ENCODE measurements at places on chromosomes 6 and 20.

DNA sequence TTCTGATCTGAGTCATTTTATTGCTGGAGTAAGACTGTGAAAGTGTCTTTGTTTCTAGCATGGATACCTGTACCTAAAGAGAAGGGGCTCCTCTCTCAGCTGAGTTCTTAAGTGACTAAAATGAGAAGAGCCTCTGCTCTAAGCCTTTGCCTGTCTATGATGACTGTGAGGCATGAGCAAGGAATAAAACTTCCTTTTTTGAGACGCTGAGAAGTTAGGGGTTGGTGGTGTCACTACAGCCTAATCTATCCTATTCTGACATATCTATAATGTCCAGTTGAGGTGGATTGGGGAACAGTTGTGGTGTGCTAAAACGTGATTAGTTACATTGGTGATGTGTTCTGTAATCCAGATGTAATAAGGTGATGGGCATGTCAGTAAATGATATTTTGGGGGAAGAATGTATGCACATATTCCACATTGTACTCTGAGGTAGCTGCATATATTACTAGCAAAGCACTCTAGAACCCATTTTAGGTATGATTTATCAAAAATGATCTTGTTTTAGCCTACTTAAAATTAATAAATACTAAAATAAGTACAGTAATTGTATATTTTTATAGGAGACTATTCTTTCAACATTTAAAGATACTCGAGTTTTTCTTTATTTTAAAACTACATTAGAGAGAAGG is 18.1 kb downstream of the ADGRB3 start:
- no peak for DNase-seq

- DNase-seq: no peak
These were observed 50.8 kb downstream of the OR2B2 start for GRCh38 chr6:27861276-27861840.

- DNase-seq: no peak
These were observed 5.3 kb upstream of the FNDC1 start for GRCh38 chr6:159163901-159164370.

DNA sequence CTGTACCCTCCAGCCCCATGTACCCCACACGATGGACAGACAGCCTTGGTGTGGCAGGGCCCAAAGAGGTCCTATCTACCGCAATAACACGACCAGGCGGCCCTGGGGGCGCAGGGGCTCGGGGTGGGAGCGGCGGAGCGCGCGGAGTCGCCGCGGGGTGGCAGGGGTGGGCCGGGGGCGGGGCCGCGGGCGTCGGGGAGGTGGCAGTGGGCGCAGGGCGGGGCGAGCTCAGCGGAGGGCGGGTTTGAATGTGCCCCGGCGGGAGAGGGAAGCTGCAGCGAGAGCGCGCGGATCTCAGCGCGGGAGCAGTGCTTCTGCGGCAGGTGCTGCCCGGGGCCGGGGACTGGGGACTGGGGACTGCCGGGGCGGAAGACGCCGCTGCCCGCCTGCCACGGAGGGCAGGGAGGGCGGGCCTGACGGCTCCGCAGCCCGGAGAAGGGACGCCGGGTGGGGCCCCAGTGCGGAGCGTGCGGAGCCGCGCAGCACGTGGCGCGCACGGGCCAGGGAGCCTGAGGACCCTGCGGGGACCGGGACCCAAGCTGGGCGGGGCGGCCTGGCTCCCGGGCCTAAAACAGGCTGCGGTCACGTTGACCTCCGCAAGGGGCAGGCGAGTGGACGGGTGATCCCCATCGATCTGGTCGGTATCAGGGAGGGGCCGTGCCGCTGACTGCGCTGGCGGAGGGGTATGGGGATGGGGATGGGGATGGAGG is at the start of gene SLC29A1:
Gene SLC29A1, plus strand, starts transcription at position 277 of the 710 bp plus-strand sequence. CDS start 3,719 bp downstream, outside the sequence.
- DNase-seq: peak; percentile 57

- DNase-seq: no peak
These were observed 193.0 kb upstream of the TSHZ2 start for GRCh38 chr20:52779125-52779524.

DNA sequence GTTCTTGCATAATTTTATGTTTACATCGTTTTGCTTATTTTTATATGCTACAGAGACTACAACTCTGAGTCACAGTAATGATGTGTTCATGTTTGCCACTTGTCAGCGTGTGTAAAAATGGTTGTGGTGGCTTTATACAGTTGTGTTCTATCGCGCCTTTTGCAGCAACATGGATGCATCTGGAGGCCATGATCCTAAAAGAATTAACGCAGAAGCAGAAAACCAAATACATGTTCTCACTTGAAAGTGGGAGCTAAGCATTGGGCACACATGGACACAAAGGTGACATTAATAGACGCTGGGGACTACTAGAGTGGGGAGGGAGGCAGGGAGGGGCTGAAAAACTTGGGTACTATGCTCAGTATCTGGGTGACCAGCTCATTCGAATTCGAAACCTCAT is 996 bp upstream of the SEC23B start:
- no peak for DNase-seq

DNA sequence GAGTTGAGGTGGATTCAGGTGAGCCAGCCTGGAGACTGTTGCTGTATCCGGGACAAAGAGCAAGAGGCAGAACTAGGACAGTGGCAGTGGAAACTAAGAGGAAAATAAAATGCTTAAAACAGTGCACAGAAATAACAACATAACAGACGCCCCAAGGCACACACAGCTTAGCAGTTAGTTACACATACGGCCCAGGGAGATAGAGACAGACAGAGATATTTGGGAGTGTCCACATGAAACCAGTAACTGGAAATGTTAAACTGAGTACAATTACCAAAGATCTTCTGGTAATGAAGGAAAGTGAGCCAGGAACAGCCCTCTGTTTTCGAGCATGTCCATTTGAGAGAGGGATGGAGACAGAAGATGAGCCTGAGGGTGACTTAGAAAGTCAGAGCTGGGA is 237.5 kb upstream of the QKI start:
- no peak for DNase-seq

- DNase-seq: no peak
These were observed 60.5 kb downstream of the CYB5R4 start for GRCh38 chr6:83920017-83920416.

GRCh38 chr6:51077821-51078518 is 259.3 kb downstream of the TFAP2B start:
- DNase-seq: peak; percentile 27

- DNase-seq: no peak
These were observed 38.5 kb upstream of the NAA20 start for GRCh38 chr20:19978511-19979210.

GRCh38 chr20:14732343-14732742 is 394.9 kb upstream of the FLRT3 start:
- no peak for DNase-seq

DNA sequence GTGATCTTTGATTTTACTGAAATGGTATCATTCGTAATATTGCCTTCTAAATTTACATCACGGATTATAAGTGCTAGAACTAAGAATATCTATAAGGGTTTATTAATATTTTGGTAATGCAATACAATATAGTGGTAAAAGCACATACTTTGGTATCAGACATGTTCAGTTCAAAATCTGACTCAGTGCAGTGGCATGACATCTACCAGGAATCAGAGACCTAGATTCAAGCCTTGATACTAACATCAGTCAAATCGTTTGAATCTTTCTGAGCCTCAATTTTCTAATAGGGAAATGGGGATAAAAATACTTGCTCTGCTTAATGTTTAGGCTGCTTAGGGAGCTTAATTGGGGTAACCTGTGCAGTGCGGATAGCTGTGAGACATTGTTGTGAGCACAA is 488.0 kb downstream of the BCKDHB start:
- no peak for DNase-seq

- DNase-seq: no peak
These were observed 232.8 kb downstream of the UBE3D start for GRCh38 chr6:82832811-82833210.

GRCh38 chr6:99746261-99746895 is 139.7 kb downstream of the PRDM13 start:
- DNase-seq: peak; percentile 9

DNA sequence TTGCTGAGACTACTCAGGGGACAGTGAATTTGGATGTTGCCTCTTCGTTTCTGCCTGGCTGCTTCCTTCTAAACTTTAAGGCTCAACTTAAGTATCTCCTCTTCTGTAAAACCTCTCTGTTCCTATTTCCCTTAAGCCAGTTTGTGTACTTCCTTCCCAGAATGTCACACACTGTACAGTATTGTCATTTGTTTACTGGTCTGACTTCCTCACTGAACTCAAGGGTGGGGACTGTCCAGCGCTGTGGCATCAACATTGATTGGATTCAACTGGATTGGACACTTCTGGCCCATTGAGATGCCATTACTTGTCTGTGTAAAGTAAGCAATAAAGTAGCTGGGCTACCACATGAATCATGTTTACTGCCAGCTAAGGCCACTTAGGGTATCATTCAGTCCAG is 69.7 kb downstream of the ANKS1A start:
- DNase-seq: peak; percentile 2

- no peak for DNase-seq
These were observed 27.0 kb upstream of the ECI2 start for GRCh38 chr6:4162370-4162769.

DNA sequence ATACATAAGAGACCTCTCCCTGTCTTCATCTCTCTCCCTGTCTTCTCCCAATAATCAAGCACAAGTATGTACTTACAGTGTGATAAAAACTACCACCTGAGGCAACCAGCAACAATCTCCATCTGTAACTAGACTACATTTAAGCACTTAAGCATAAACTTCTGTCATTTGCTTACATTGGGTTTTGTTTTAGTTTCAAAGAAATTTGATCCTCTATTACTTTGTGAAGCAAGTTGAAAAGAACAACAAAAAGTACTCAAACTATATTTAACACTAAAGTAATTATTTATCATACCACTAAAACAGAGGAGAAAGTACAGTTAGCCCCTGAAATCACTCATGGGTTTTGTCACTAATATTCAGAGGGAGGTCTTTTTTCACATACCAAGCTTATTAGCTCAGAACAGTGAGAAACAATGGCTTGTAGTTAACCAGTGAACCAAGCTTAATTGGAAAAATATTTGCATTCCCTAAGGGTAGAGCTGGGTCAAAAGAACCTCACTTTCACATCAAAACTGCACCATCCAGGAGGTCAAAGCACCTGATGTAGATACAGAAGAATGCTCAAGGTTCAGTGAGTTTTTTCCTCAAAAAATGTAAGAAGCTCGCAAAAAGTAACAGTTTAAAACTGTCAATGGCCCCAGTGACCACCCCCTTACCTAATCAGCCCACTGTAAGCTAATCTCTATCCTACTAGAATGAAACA is 34.1 kb downstream of the DCDC2 start:
- DNase-seq: no peak

- DNase-seq: no peak
These were observed 799 bp upstream of the ME1 start for GRCh38 chr6:83431545-83432155.

- no peak for DNase-seq
These were observed 205.2 kb downstream of the FARS2 start for GRCh38 chr6:5466281-5467136.

DNA sequence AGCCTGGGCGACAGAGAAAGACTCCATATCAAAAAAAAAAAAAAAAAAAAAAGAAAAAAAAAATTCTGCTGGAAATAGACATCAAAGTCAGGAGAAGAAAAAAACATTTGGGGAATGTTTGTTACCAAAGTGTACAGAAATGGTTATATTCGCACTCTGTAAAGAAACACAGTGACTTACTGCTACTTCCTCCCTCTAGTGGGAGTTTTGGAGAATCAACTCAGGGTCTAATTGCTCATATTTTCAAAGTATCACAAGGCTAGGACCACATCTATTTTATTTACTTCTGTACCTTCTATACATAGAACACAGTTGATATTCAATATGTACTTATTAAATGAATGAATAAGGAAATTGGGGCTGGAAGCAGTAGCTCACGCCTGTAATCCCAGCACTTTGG is 24.4 kb downstream of the ARG1 start:
- no peak for DNase-seq

DNA sequence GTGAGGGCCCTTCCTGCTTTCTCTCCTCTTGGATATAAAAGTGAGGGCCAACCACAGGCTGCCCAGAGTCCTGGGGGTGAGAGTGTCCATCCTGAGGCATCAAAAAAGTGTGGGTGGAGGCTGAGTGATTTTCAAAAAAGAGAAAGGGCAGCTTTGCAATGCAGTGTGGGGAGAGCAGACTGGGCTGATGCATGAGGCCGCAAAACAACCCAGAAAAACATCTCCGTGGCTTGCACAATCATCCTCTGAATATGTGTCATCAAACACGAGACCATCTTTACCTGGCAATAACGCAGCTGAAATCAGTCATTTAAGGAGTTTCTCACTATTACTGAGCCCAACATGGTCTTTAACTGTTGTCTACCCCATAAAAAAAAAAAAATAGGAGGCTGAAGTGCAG is 191.2 kb upstream of the SOX4 start:
- no peak for DNase-seq

DNA sequence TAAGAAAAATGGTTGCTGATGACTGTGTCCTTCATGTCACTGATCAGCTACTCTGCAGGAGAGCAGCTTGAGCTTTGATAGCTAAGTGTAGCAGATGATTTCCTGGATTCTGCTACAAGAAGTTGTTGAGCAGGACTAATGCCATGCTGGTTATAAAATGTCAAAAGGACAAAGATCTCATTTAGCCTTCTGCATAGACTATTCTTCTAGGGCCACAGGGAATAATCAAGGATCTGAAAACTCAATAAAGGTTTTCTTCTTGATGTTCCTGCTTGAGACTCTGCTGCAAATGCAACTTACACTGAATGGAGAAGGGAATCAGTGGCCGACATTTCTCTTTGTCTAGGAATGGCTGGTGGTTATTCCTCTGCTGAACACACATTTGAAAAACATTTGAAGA is 360.3 kb upstream of the PTCHD4 start:
- DNase-seq: no peak

DNA sequence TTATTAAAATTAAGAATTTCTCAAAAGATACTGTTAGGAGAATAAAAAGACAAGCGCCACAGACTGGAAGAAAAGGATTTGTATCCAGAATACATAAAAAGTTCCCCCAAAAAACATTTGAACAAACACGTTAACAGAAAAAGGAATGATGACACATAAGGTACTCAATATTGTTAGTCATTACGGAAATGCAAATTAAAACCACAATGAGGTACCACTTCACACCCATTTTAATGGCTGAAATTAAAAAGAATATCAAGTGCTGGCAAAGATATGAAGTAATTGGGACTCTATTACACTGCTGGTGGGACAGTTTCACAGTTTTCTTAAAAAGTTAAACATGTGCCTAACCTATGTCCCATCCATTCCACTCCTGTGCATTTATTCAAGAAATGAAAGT is 51.4 kb downstream of the HECA start:
- no peak for DNase-seq

GRCh38 chr6:56688521-56688920 is 45.8 kb upstream of the DST start:
- no peak for DNase-seq

DNA sequence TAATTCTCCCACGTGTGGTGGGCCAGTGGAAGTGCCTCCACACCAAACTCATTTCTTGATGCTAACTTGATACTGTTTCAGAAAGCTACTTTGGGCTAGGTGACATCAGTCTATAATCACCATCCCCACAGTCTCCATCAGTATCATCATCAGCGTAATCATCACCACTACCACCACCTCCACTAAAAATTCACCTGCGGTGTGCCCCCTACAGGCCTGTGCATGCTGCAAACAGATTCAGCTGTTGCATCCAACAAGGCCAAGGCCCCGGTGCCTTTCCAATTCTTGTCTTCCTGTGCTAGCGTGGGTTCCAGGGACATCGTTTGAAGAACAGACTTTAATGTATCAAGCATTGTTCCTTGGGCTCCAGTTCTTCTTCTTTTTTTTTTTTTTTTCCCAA is 201.3 kb upstream of the EXOC2 start:
- DNase-seq: no peak

- DNase-seq: no peak
These were observed 19.5 kb downstream of the KCNQ2 start for GRCh38 chr20:63452821-63453523.
